ENCODE measurements at places on chromosomes 13 and 19.

DNA sequence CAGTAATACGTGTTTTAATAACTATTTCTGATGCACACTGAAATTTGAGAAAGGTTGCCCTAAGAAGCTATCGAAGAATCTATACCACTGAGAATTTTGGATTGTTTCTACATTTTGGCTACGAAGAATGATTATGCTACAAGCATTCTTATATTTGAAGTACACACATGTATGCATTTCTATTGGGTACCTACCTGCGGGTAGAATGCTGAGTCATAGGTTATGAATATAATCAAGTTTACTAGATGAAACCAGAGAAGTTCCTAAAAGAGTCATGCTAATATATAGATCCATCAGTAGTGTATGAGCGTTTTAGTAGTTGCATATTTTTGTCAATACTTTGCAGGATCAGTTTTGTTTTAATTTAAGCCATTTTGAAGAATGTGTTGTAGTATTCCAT is 62.0 kb upstream of the PCDH20 start:
- DNase-seq = no peak

GRCh38 chr19:39546599-39546998 is 6.6 kb upstream of the EID2 start:
- DNase-seq = peak; percentile 58

DNA sequence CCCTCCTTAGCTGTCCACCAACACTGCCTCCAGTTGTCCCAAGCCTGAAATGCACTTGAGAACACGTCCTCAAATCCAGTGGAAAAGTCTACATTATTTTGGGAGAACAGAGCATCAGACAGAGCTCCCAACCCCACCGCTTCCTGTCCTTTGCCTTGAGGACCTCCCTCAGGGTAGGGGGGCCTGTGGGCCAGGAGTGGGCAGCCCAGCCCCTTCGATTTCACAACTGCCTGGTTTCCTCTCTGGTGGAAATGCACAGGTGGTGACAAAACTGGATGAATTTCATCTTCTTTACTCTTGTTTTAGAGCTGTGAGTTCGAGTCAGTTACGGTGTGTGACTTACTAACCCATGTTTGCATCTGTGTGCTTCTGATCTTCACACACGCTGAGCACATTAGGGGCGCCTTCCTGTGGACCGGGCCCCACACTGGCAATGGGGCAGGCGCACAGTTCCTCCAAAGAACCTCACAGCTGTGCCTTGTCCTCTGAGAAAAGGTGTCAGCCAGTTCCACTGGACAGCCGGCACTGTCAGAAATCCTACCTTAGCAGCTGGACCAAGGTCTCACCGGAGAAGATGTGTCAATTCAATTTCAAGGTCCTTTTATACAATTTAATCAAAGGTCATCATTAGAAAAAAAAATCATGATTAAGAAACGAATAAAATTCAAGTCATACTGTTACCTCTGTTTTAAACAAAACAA is 80.2 kb downstream of the IRS2 start:
- no peak for DNase-seq

DNA sequence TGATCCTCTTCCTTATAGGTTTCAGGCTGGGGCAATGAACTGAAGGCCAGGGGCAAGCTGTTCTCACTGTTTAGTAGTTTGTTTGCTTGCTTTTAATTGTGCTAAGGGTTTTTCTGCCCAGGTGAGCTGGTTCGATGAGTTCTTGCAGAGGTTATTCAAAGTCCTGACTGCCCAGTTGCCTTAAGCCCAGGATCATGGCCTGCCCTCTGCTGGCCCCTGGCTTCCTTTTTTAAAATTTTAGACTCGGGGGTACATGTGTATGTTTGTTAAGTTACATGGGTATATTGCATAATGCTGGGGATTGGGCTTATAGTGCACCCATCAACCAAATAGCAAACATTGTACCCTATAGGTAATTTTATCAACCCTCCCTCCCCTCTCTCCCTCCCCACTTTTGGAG is 65.7 kb downstream of the ZNF536 start:
- no peak for DNase-seq

DNA sequence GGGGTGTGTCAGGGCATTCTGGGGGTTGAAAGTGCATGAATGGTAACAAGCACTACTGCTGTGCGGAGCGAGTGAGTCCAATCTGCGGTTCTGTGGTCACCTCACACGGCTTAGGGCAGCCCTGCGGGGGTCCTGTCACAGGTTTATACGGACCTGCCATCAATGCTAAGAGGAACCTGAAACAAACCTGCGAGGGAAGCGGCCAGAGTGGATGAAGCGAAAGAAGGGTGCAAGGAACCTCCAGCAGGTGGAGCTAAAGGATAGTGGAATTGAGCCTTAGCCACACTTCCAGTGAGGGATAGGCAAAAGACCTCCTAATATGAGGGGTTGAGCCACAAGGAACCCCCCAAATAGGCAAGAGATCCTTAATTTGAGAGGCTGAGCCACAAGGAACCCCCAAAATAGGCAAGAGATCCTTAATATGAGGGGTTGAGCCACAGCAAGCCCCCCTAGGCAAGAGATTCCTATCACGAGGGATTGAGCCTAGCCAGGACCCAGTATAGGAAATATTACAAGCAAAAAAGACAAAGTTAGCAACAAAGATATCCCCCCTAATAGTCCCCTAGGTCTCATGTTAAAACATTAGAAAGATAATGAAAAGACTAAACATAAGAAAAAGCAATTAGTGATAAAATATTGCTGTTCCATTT is 6.3 kb upstream of the ZNF69 start:
- DNase-seq = peak; percentile 68

DNA sequence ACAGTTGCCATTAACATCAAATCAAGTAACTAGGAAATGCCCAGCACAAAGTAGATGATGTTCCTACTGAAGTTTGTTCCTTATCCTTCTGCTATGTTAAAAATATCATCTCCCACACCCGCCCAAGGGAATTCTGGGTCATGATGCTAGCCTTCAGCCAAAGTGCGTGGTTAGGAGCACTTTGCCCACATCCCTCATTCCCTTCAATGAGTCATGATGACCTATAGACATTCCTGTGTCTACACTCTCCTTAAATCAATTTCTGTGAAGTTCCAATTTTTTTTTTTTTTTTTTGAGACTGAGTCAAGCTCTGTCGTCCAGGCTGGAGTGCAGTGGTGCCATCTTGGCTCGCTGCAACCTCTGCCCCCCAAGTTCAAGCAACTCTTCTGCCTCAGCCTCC is 17.0 kb downstream of the RXFP2 start:
- no peak for DNase-seq

- no peak for DNase-seq
Observed at GRCh38 chr19:35038623-35039512, 2.7 kb upstream of the HPN start.

GRCh38 chr13:50080911-50081678 is 65.9 kb downstream of the KCNRG start:
- peak; percentile 45 for DNase-seq

DNA sequence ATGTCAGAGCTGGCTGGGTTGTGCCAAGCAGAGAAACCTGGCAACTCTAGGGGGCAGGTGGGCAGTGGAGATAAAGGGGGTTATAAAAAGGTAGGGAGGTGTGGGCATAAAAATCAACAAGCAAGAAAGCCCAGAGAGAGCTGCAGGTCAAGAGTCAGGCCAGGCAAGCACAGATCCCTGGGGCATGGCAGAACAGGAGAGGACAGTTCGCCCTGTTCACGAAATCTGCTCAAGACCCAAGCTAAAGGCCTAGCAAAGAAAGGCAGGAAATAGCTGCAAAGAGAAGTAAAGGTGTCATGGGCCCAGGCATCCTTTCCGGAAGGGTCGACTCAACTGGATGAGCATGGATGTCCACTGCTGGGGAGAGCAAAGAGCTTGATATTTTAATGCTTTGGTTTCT is 3.4 kb downstream of the MBNL2 start:
- DNase-seq = peak; percentile 8

DNA sequence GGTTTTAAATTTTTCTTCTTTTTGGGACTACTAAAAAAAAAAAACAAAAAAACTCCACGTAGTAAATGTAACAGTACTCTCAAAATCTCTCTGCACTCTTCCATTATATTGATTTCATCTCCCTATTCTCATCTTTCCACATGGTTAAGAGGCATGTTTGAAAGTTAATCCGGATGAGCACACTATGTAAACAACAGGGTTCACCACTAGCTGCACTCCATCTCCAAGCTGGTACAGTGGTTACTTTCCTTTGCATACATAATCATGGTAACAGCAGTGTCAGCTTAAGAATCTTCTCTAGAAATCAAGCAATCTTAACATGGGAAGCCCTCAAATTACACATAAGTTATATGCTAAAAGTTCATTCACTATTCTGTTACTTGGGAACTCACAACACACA is 92.6 kb downstream of the MIPEP start:
- DNase-seq = no peak

- DNase-seq = no peak
Observed at GRCh38 chr13:97346097-97346496, 87.9 kb upstream of the RAP2A start.

DNA sequence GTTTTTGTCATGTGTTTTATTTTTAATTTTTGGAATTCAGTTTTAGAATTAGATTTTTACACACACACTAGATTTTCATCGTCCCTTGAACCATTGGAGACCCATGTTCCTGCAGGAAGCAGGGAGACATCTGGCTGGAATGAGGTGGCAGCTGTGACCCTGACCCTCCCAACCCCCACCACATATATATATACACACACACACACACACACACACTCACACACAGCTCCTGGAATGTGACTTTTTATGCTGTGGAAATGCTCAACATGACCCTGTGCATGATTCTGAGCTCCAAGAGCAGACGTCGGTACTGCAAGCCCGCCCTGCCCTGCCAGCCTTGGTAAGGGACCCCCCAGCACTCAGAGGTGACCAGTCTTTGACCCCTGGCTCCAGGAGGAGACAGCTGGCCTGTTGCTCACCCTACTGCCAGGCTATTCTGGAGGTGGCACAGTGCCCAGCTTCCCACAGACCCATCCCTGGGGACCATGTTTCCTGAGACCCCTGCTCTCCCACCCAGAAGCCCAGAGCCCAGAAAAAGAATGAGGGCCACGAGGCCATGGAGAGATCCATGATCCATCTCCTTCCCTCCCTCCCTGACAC is 103.2 kb upstream of the VSTM2B start:
- DNase-seq = no peak

- no peak for DNase-seq
Observed at GRCh38 chr13:37313372-37313771, 207.9 kb upstream of the CSNK1A1L start.

- peak; percentile 59 for DNase-seq
Observed at GRCh38 chr19:49570997-49571676, 9.2 kb downstream of the NOSIP start.

DNA sequence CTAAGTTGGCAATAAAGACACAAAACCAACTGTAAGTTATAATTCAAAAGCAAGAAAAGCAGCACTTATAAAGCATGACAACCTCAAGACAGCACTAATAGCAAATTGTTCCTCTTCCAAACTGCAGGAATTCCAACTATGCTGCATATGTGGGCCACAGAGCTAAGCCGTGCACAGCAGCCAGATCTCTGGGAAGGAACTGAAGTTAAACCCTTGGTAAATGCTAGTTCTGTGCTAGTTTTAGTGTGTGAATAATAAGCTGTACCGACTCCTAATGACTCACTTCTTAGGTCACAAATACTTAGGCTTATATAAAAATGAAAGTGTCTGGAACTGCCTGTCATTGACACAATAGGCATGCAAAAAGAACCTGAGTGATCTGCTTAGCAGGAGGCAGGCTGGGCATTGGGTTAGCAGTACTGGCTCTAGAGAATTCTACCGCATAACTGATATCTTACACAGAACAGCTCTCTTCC is 21.2 kb upstream of the GTF3A start:
- no peak for DNase-seq

DNA sequence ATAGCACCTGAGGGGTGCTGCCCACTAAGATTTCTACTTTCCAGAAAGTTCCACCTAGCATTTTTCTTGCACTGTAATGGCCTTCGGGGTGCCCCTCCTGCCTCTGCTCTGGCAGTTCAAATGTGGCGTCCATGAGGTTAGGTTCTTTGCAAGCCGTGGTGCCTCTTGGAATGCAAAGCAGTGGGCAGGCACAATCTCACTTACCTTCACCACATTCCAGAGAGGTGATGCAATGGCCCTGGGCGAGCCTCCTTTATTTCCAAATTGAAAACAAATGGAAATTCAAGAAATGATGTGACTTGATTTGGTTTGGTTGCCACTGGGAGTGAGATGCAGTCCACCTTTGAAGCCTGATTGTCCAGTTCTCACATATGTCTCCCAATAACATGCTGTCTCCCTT is 46.9 kb downstream of the FGF9 start:
- no peak for DNase-seq

- no peak for DNase-seq
Observed at GRCh38 chr13:101846701-101847100, 394.2 kb downstream of the ITGBL1 start.

GRCh38 chr19:771332-771785 is 20.4 kb downstream of the MISP start:
- DNase-seq = no peak

GRCh38 chr13:91955546-91956355 is 557.3 kb downstream of the GPC5 start:
- no peak for DNase-seq

DNA sequence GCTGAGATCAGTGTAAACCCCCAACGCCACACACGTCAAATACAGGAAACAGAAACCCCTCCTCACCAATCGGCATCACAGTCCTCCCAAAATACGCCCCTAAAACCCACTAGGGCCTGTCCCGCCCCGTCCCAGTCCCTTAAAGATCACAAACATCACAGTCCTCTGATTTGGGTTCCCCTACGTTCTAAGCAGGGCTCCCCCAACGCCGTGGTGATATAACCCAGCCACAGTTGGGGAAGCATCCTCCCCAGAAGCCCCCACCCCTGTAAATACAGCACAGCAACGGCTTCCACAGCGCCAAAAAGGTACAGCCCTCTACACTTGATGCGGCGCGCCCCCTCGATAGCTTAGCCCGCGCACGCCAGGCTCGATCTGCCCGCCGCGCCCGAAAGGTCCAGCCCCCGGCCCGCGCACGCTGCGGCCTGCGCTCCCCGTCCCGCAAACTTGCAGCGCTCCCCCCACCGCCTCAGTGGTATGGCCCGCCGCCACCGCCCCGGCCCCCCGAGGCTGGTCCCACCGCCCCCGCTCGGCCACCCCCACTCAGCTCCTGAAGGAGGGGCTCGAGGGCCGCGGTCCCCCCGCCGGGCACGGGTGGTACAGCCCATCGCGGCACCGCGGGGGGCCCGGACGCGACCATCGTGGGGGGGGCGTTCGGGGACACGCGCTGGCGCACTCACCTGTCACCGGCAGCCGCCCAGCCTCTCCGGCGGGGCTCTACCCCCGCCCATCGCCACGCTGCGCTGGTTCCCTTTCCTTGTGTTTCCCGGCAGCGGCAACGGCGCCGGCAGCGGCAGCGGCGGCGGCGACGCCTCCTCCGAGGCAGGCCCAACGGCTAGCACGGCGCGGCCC is at the start of gene AKT2:
Gene AKT2, minus strand, starts transcription at position 845 of the 852 bp plus-strand sequence. CDS start 20,078 bp downstream, outside the sequence.
- peak; percentile 47 for DNase-seq

- no peak for DNase-seq
Observed at GRCh38 chr19:49712397-49712859, 21.5 kb downstream of the CPT1C start.

GRCh38 chr19:47240996-47241918 is 10.3 kb upstream of the BBC3 start:
- peak; percentile 91 for DNase-seq

GRCh38 chr13:23901365-23901764 is 4.1 kb upstream of the C1QTNF9B start:
- no peak for DNase-seq
